ENCODE measurements at places on chromosomes 7 and 10.

DNA sequence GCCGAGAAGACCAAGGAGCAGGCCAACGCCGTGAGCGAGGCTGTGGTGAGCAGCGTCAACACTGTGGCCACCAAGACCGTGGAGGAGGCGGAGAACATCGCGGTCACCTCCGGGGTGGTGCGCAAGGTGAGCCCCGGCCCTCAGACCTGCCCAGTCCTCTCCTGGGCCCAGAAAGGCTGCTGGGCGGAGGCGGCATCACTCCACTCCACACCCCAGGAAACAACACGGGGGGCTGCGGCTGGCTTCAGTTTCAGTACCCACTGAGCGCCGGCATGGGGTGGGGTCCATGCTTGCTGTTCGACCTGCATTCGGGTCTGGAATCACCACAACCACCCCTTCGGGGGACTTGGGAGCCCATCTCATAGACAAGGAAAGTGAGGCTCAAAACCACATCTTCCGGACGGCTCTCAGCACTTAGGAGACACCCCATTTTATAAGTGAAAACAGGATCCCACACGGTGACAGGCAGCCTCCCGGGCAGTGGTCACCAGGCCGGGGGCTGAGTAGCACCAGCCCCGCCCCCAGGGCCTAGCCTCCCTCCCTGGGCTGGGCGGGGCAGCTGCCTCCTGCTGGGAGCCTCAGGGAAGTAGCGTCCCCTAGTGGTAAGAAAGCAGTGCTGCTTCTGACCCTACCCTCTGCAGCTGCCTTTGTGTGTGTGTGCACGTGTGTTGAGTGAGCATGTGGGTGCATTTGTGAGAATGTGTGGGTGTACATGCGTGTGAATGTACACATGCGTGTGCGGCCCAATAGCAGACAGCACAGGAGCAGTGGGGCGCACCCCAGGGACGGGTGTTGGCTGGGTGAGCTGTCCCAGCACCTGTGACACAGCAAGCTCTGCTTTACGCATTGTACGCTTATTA is 1.8 kb downstream of the SNCG start:
- peak; percentile 76 for DNase-seq

DNA sequence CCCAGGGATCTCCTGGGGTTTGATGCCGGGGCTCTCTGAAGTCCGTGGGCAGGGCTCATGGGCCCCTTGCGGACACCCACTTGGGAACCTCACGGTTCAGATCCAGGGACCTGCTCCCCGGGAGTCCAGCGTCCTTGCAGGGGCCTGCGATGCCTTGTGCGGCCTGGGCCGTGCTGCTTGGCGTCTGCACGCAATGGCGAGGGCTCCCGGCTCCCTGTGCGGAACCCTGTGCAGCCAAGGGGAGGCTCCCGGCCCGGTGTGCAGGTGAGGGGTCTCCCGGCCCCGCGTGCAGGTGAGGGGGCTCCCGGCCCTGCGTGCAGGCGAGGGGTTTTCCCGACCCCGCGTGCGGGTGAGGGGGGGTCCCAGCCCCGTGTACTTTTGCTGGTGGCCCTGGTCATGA is 146.7 kb downstream of the DNAJB6 start:
- no peak for DNase-seq

GRCh38 chr10:24383681-24384106 is 174.8 kb downstream of the KIAA1217 start:
- DNase-seq = peak; percentile 85

- peak; percentile 20 for DNase-seq
Measured at GRCh38 chr7:25180946-25181345, 47.3 kb downstream of the NPVF start.

DNA sequence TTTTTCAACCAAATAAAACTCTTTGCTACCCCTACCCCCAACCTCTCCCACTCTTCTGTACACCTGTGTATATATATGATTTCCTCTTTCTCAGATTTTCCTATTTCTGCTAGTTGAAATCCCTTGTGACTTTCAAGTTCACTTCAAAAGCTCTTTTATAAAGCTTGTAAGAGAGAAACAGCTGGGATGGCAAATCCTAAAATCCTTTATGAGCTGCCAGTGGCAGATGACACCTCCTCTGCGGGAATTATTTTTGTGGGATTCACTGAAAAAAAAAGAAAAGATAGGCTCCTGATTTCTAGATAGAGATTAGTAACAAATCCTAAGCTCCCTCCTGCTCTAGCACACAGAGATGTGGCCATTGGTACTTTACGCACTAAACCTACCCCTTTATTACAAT is 92.9 kb downstream of the AHR start:
- DNase-seq = no peak

DNA sequence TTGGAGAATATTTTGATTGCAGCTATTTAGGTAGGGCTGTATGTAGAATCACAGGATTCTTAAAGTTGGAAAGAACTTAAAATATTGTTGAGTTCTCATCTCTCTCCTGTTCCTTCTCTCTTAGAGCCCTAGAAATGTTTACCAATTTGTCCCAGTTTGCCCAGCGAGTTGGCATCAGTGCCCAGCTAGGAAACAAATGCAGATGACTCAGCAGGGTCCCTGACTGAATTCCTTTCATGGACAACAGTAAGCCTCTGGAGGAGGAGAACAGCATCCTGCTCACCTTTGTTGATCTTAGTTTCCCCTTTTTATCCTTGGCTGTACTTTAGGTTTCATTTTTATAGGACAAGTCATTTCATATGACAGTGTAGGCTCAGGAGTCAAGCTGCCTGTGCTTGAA is 89.3 kb downstream of the SEC23IP start:
- no peak for DNase-seq

- no peak for DNase-seq
Measured at GRCh38 chr10:132774181-132774901, 11.6 kb downstream of the NKX6-2 start.

DNA sequence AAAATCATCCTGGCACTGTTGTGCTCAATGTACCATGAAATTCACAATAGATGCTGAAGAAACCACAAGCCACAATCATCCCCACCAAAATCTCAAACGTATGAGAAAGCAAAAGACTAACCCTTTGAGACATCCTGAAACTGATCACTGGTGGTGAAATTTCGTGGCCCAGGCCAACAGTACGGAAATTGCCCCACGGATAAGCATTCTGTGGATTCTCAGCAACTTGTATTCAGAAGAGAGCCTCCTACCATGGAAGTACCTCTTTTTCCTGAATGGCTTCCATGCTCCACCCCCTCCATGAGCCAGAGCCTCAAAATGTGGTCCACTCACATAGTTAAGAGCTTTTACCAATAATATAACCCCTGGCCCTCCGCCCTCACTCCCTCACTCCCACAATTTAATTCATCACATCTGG is 163.9 kb upstream of the AUTS2 start:
- DNase-seq = no peak

- DNase-seq = no peak
Measured at GRCh38 chr10:34814913-34815184, 247 bp downstream of the PARD3 start.

- DNase-seq = no peak
Measured at GRCh38 chr7:21550821-21551531, 8.1 kb downstream of the DNAH11 start.

DNA sequence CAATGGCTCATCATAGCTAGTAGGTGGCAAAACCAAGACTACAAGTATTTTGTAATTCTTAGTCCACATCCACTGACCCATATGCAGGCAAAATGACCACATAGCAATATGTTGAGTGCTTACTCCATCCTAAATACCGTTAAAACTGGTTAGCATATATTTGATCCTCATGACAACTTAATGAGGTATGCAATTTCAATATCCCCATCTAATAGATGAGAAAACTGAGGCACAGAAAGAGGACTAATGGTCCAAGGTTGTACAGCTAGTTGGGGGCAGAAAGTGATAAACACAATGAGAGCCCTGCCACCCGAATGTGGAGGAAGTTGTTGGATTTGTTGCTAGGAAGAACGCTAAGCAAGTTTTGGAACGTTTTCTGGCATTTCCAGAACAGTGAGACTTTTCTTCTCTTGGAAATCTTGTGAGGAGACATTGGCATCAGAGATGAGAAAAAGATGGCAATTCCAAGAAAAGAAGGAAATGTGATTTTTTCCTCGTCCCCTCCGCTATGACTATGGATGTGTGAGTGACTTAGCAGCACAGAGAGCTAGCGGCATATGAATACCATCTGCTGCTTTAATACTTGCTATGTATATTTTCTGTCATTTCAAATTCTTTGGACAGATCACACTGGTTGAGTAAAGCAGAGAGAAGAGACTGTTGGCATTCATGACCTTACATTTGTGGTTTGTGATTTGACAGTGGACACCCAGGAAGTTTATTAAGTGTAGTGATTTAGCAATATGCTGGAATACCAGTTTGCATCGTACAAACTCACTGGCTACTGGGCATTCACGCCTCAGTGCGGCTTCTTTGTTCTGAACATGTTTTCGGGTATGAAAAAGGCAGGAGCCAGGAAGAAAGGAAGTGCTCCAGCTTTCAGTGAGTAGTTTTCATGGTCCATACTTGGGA is 51.5 kb downstream of the NRCAM start:
- DNase-seq = peak; percentile 14

DNA sequence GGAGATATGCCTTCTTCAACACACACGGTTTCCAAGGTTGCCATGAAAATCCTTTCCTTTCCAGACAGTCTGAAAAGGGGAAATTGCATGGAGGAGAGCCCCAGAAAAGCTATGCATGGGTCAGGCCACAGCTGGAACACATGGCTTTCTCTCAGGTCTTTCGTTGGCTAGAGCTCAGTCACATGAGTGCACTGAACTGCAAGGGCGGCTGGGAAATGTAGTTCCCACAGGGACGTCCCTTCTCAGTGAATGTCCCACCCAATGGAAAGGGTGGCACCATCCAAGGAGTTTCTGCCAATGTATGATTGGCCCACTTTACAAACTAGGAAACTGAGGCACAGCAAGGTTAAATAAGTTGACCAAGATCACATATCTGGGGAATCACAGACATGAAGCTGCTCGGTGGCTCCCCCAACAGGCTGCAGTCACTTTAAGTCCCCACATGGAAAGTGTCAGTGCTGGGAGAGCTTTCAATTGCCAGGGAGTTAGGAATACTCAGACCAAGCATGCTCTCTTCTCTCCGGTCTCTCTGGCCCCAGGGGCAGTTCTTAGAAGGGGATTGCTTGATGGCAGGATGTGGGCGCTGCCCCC is 571.3 kb downstream of the GLRX3 start:
- no peak for DNase-seq

- DNase-seq = no peak
Measured at GRCh38 chr10:113060201-113061053, 110.4 kb downstream of the TCF7L2 start.

GRCh38 chr10:97380516-97380915 is 20.6 kb downstream of the RRP12 start:
- DNase-seq = no peak

GRCh38 chr10:84478151-84478550 is 149.8 kb downstream of the CCSER2 start:
- peak; percentile 44 for DNase-seq

DNA sequence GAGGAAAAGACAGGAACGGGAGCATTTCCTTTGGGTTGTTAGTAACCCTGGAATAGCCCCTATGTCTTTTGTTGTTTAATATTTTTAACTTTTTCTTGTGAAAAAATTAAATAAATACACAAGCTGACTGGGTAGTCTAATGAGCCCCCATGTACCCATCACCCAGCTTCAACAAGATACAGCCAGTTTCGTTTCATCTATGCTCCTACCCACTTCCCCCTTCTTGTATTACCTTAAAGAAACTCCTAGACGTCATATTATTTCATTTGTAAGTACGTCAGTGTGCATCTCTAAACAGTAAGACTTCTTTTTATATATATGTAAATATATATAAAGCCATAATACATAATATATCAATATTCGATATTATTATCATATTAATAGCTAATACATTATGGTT is 42.8 kb upstream of the NUB1 start:
- no peak for DNase-seq

DNA sequence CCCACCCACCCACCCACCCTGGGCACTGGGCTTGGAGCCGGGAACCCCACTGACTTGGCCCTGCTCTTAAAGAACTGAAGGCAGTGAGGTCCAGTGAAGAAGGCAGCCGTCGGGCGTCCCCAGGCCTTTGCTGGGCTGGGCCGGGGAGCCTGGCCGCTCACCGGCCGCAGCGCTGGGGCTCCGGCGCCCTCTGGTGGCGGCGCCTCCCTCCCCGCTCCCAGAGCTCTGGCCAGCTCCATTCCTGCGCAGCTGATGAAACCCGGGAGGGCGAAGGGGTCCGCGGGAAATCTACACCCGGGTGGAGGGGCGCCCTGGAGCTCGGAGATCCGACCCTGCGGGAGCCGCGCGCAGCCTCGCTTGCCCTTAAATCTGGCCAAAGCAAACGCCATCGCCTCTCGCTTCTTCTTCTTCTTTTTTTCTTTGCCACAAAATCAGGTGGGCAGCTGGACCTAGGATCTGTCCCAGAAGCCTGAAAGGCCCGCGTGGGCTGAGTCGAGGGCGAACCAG is 1.7 kb upstream of the CXCL12 start:
- DNase-seq = peak; percentile 38

DNA sequence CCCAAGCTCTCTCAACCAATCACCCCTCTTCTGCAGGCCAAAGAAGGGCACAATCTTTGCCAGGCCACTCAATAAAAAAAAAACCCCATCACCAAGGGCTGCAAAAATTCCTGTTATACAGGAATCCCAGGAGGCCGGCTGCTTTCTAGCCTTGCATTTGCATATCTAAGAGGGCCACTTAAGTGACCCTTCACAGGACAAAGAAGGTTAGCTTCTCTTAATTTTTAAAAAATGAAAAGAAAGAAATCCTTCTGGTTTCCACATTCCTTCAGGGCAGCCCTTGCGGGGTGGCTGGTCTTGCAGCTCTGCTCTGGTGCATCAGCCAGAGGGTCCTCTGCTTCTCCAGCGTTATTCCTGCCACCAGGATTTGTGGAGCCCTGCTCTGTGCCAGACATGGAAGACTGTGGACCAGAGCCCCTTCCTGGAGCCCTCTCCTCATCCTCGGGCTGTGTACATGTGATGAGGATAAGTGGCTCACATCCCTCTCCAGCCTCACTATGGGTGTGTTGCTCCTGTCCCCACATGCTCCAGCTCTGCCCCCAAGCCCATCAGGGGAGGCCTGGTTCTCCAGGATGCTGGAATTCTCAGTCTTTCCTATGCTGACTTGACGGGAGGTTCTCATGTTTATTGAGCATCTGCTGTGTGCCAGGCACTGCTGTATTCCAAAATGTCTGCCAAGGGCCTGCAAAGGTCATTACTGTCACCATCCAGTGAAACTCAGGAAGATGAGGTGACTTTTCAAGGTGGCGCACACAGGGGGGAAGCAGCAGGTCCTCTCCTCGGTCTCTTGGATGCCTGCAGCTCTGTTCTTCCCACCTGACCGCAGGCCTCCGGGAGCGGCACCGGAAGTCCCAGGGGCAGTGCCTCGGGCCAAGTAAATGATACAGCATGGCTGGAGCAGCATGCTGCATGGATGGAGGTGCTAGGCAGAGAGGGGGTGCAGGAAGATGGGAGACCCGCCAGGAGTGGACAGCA is 67.7 kb downstream of the ARHGAP22 start:
- no peak for DNase-seq

GRCh38 chr7:118045629-118046028 is 138.3 kb upstream of the LSM8 start:
- no peak for DNase-seq

GRCh38 chr10:47261121-47261520 is 38.9 kb upstream of the GDF10 start:
- no peak for DNase-seq

DNA sequence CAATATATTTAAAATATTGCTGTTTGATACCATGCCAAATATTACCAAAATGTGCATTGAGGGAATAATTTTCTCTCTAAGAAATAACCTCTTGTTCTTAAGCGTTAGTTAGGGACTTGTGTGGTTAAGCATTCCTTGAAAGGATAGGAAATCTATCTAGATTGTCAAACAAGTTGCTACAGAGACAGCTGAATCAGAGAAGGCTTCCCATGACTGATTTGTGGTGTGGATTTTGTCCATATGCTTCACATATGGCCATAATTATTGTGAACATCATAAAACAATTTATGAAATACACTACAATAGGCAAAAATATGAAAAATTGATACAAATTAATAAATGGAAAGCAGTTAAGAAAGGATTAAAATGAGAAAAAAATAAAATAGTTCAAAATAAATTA is 96.3 kb downstream of the GNAT3 start:
- DNase-seq = peak; percentile 70
